NCI-H187 treated with DMSO at 0.1 percent for 48 hours (cell line): ENCODE measurements at places on chromosomes 12 and 14.

GRCh38 chr12:66127650-66128049, 2.9 kb downstream of the LLPH start:
- DNase-seq: no peak

DNA sequence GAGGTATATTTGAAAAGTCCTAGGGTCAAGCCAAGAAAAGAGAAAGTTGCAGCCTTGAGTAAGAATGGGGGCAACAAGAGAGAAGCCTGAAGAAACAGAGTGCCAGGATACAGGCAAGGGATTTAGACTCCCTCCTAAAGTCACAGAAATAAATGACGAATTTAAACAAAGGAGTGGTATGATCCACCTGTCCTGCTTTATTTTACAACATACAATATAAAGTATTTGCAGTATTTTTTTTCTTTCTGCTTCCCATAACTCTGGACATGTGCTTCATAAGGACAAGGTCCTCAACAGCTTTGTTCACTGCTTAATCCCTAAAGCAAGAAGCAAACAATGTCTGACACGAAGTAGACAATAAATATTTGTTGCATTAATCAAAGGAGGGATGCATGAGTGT, 57.4 kb downstream of the IFNG start:
- no peak for DNase-seq

DNA sequence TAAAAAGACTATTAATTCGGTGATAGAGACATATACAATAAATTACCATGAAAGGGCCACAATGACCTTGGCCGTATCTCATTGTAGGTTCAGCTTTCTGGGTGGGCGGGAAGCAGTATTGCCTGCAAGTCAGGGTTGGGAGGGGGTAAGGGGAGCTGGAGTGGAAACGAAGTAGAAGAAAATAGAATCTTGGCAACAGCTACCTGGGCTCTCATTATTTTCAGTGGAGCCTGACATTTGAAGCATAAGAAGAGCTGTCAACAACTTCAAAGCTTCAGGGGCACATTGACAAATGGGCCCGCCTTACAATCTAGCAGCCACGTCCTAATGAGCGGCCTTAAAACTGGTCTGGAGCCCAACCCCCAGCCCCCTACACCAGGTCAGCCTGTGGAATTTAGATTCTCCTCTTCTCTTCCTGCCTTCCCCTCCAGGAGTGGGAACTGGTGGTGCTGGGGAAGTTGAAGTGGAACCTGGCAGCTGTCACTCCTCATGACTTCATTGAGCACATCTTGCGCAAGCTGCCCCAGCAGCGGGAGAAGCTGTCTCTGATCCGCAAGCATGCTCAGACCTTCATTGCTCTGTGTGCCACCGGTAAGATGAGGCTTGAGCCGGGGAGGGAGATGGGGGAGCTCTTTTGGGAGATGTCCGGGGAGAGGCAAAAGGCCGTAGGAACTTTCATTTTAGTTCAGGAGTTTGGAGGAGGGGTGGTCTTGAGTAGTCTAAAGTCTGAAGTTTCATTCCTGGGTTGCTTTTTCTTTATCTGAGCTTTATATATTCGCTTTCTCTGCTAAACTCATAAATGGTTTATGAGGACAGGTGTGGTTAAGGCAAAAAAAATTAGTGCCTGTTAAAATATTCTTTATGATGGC, 5.0 kb downstream of the CCND2 start:
- no peak for DNase-seq

DNA sequence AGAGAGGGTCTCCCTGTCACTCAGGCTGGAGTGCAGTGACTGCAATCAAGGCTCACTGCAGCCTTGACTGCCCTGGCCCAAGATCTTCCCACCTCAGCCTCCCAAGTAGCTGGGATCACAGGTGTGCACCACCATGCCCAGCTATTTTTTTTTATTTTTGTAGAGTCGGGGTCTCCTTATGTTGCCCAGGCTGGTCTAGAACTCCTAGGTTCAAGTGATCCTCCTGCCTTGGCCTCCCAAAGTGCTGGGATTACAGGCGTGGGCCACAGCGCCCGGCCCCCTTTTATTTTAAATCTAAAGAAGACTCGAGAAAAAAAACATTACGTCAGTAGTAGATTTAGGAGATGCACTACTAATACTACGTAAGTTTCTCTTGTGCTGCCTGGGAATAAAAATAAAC, 14.3 kb downstream of the FOS start:
- DNase-seq: no peak

GRCh38 chr14:99064262-99064954, 207.6 kb downstream of the BCL11B start:
- no peak for DNase-seq

DNA sequence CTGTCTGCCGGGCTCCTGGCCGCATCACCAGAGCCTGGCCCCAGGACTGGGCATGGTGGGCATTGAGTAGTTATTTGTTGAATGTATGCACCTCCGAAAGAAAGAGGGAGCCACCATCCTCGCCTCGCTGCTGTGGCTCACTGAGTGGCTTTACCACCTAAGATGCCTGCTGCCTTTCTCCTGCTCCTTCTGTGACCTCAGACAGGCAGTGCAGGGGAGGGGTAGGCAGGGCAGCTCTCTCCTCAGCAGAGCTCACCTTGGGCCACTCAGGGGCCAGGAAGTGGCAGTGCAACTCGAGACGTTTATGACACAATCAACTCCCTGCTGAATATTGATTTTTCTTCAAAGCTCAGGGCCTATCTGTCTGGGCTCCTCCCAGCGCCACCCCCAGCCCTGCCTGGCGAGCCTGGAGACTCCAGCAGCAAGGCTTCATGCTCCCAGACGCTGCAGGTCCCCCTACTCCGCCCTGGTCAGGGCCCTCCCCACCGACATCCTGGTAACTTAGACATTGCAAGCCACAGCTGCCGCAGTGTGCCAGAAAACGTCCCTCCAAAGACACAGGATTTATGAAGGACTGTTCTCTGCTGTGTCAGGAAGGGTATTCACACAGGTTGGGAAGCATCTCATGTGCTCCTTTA, 84.3 kb upstream of the DIO3 start:
- peak; percentile 90 for DNase-seq

GRCh38 chr14:35406090-35406489, 1.5 kb upstream of the NFKBIA start:
- DNase-seq: no peak
